ENCODE measurements at places on chromosomes 12 and 14.

- no peak for DNase-seq
Measured at GRCh38 chr12:45458854-45459807, 243.2 kb downstream of the ANO6 start.

DNA sequence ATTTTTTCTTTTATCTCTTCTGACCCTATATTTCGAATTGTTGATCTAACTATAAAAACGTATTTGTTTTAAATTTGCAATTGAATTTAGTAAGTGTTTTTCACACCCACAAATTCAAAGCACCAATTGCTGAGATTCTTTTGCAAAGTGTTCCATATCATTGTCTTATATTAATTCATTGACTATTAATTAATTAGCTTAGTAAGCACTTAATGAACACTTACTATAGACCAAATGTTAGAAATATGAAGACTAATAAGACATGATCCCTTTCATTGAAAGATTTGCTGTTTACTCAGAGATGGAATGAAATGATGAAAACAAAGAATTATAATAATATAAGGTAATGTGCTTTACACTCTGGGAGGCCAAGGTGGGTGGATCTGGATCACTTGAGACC lies 14.2 kb downstream of the ANO4 start:
- no peak for DNase-seq

- no peak for DNase-seq
Measured at GRCh38 chr12:75489187-75489586, 8.6 kb downstream of the GLIPR1 start.

GRCh38 chr12:1207276-1207675 lies 216.3 kb downstream of the ERC1 start:
- no peak for DNase-seq
